ENCODE measurements at places on chromosomes 1 and 21.

DNA sequence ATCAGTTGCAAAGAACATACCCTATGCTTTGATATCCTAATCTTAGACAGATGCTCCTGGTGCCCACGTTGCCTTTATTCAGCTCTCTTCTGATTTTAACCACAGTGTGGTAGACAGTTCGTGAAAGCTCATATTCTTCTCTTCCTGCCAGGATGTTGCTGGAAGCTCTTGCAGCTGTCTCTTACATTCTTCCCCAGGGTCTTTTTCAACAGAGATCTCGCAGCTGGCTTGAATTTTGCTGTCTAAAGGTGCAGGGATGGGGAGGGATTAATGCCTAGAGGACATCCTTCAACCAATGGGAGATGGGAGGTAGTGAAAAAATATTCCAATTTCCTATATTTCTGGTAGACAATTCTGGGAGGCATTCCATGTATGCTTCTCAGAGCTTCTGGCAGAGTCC is 150.0 kb upstream of the APP start:
- DNase-seq: no peak

- peak; percentile 85 for DNase-seq
Observed at GRCh38 chr1:36099681-36100341, 11.1 kb downstream of the ADPRS start.

GRCh38 chr1:234599617-234600417 is 10.2 kb downstream of the IRF2BP2 start:
- peak; percentile 85 for DNase-seq

DNA sequence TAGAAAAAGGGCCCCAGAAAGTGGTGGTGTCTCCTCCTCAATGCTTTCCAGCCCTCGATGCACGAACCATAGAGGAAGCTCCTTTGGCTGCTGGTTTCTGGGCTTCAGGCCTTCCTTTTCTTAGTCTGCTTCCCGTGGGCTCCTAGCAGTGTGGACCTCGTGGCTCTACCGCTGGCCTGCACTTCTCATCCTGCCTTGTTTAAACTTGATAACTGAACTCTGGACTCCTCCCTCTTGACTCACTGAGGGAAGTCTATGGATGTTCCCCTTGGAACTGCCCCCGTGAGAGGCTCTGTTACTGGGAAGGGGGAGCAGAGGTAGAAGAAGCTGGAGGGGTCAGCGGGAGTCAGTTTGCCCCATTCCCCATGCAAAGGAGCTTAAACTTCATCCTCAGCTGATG is 75.3 kb upstream of the WDR26 start:
- DNase-seq: no peak

- no peak for DNase-seq
Observed at GRCh38 chr1:76657623-76658022, 209.7 kb upstream of the ST6GALNAC5 start.

DNA sequence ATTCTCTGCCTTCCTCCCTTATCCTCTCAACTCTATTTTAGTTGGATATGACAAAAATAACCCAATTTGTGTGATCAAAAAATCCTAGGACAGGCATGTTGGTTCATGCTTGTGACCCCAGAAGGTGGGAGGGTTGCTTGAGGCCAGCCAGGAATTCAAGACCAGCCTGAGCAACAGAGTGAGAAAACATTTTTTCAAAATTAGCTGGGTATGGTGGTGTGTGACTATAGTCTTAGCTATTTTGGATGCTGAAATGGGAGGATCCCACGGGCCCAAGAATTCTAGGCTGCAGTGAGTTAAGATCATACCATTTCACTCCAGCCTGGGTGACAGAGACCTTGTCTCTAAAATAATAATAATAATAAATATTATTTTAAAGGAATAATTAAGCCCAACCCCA is 1383.1 kb upstream of the ADGRL2 start:
- DNase-seq: no peak

GRCh38 chr1:4379451-4380175 is 274.8 kb upstream of the AJAP1 start:
- DNase-seq: no peak

DNA sequence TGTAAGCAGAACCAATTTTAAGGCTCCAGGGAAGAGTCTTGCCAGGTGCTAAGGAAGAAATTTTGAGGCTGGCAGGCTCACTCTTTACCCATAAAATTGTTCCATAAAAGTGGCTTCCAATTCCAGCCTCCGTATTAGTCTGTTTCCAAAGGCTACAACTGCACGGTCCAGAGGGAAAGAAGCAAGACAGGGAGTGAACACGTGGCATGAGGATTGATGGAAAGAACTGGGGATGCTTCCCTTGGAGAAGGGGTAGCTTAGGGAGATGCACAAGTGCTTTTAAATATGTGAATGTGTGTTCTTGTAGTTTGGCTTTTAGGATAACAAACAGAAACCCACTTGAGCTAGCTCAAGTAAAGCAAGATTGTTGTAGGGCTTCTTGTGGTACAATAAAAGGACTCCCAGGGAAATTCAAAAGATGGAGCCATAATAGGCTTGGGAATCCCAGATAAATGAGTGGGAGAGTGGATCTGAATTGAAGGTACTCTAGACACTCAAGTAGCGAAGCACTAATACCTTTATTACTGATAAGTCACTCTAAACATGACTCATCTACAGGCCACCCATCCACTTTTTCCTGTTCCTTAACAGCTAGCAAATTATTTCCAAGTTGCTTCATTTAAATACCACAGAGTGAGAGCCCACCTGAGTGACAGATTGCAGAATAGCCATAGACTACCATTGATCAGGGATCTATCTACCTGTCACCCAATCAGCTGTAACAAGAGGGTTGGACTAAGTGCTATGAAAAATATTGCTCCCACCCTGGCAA is 34.8 kb upstream of the NPL start:
- DNase-seq: no peak

GRCh38 chr1:2345297-2346075 is 45.9 kb downstream of the MORN1 start:
- no peak for DNase-seq

- DNase-seq: no peak
Observed at GRCh38 chr21:14869984-14870852, 194.6 kb downstream of the NRIP1 start.

- DNase-seq: no peak
Observed at GRCh38 chr1:111139324-111139955, 453 bp downstream of the DRAM2 start.

GRCh38 chr1:206049919-206050600 is 2.9 kb upstream of the RHEX start:
- no peak for DNase-seq

DNA sequence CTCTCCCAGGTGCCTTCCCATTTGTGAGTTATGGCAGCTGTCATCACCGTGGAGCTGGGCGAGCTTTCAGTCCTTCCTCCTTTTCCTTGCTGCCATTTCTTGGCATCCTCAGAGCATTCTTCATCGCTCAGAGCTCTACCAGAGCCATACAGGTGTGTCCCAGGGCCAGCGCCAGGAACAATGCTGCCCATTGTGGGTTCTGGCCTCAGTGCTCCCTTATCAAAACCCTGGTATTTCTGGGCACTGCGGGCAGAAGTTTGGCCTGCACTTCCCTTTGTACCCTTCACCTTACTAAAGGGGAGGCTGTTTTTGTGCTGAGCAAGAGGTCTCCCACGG is 28.5 kb downstream of the RASSF5 start:
- no peak for DNase-seq

DNA sequence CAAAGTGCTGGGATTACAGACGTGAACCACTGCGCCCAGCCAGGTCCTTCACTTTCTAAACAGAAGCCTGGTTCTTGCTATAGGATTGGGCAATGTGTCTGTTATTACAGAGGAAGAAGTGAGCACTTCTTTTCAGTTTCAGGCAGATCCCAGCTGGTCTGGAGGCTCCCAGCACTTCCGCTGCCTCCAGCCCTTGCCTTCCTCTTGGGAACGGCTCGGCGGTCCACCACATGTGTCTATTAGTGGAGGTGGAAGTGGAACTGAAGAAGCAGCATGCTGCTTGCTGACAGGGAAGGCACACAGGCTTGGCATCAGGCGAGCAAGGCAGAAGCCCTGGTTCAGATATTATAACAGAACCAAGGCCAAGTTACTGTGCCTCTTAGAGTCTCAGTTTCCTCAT is 17.0 kb downstream of the MKNK1 start:
- DNase-seq: no peak

DNA sequence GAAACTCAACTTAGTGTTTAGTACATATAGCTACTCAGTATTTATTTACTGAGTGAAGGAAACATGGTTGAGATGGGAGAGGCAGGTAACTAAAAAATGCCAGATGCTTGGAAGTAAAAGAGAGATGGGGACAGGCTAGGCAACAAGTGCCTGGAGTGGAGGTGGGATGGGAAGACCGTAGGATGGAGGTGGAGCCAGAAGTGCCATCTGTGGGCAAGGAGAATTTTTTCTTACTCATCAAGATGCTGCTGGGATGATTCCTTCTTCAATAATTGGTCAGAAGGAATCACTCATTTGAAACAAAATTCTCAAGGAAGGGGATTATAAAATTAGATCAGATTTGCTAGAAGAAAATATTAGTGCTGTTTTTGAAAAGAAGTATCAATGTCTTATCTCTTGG is 72.9 kb downstream of the IFI44 start:
- no peak for DNase-seq

DNA sequence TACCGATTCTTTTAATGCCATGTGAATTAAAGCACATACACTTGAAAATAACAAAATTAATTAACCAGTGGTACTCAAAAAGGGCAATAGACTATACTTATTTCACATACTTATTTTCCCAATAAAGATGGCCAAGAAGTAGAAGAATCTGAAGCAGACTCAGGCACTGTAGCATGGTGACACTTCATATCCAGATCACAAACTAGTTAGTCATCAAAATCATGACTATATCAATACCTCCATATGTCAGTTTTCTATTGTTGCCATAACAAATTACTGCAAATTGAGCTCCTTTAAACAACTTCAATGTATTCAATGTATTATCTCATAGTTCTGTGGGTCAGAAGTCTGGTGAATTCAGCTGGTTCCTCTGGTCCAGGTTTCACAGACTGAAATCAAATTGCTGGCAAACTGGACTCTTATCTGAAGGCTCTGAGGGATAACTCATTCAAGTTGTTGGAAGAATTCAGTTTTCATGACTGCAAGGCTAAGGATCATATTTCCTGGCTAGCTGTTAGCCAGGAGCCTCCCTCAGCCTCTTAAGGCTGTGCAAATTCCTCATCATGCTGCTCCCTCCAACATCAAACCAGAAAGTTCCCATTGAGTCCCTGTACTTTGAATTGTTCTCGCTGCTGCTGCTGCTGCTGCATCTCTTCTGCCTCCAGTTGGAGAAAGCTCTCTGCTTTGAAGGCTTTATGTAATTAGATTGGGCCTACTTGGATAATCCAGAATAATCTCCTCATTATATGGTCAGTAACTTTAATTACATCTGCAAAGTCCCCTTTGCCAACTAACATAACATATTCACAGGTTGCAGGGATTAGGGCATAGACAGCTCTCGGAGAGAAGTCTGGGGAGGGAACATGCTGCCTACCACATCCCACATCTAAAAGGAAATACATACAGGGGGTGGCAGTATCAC is 91.5 kb downstream of the MRPL39 start:
- no peak for DNase-seq

- no peak for DNase-seq
Observed at GRCh38 chr1:27658951-27659496, 13.0 kb downstream of the IFI6 start.

- no peak for DNase-seq
Observed at GRCh38 chr21:42213082-42213774, 5.7 kb upstream of the ABCG1 start.

DNA sequence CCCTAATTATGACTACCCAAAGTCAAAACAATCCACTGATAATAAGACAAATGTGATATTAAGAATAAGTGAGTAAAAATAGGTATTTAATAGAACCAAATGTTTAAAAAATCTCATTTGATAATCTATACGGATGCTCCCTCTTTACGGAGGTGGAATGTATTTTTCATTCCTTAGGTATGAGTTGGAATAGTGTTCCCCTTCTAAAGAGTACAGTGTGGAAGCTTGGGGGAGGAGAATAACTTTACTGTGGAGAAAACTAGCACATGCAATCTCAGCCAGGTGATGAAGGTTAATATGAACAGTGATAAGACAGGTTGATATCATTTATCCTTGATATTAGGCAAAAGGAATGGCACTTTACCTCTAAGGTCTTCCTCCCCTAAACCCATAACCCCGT is 74.6 kb downstream of the GPR88 start:
- DNase-seq: no peak

- no peak for DNase-seq
Observed at GRCh38 chr1:39129514-39129913, 75.0 kb upstream of the MACF1 start.

GRCh38 chr1:197706601-197707000 is 68.7 kb downstream of the DENND1B start:
- no peak for DNase-seq

GRCh38 chr1:221457685-221458446 is 284.0 kb downstream of the DUSP10 start:
- no peak for DNase-seq

DNA sequence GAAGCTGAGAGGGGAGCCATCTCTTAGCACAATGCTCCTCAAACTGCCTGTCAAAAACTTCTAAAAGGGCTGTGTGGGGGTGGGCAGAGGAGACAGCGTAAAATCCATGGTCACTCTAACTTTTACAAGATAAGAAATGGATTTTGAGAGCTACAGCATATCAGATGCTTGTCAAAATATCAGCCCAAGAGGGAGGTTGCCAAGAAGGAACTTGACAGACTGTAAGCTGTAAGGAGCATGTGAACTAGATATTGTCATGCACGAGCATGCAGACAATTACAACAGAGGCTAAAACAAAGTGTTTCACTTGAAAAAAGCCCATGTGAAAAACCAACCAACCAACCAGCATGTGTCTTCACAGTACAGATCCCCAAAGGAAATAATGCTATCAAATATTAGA is 107.3 kb upstream of the B3GALT2 start:
- no peak for DNase-seq

DNA sequence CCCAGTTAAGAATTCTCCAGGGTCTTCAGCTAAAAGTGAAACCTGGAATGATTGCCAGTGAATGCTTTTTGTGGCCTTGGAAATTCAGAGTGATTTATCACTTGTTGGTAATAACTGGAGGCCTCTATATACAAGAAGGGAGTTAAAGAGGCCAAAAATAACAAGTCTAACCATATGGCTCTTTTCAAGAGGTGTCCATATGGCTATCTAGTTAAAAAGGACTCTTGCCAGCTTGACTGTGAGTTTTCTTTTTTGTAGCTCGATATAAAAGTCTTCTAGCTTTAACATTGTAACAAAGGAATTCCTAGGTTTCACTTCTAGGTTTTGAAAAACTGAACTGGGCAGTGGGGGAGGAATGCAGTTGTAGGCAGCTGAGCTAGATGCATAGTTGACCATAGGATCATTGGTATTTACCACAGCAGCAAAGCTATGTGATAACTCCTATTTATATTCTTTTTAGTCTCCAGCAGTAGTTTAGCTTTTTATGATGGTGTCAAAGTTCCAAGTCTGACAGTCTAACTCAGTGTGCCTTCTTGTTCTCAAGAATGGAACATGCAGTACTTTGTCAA is 44.4 kb downstream of the CACHD1 start:
- no peak for DNase-seq
